ENCODE measurements at places on chromosomes 7 and 10.

GRCh38 chr10:112700215-112700671 is 249.8 kb upstream of the TCF7L2 start:
- DNase-seq, result no peak

GRCh38 chr7:16691241-16691640 is 45.3 kb downstream of the BZW2 start:
- DNase-seq, result no peak

GRCh38 chr10:20746856-20747255 is 150.3 kb downstream of the NEBL start:
- DNase-seq, result no peak

DNA sequence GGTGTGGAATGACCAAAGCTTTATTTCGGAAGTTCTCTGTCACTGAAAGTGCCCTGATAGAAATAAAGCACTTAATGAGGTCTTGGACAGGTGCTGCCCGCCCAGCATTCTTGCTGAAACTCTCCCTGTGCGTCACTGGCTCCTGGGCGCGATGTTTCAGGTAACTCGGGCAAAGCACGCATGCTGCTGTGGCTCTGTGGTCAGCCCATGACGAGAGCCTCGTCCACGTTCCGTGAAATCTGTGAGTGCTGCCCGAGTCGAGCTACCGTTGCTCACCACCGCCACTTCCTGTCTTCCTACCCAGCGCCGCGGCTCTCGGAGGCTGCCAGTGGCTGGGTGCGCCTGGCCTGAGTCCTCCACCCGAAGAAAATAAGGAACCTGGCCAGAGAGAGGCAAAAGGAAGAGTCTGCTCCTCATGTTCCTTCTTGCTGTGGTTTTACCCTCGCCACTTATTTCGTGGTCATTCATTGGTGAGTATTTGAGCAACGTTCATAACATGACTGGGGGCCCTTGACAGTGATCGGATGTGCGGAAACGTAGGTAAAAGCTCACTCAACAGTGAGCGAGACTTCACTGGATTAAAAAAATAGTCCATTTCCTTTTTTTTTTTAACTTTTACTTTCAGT is 95.5 kb downstream of the MAP3K8 start:
- no peak for DNase-seq

GRCh38 chr7:71718563-71718962 is 586.6 kb downstream of the GALNT17 start:
- no peak for DNase-seq

DNA sequence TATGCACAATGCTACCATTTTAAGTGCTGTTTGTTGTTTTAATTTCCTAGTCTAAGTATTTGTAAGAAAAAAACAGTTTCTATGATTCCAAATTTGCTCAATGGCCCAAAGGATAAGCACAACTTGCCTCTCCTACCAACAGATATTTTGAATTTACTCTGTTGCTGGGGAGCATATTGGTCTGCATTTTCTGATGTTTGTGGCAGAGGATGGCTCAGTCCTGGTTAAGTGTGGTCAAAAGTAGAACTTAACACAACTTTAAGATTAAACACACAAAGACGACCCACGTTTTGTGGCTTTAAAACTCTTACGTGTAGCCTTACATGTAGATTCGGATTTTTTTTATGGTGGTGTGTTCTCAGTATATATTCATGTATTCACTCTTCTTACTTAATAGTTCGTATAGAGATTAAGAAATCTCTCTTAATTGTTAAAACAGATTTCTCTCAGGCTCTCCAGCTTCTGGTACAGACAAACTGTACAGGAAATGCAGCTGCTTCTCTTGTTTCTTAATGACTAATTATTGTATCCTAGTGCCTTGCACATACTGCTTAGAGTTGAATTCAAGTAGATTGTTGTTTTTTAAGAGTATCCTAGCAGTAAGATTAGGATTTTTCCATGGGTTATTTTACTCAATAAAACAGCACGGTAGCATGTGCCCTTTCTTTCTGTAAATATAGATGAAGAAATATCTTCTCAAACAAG is 86.2 kb downstream of the GPR85 start:
- no peak for DNase-seq

DNA sequence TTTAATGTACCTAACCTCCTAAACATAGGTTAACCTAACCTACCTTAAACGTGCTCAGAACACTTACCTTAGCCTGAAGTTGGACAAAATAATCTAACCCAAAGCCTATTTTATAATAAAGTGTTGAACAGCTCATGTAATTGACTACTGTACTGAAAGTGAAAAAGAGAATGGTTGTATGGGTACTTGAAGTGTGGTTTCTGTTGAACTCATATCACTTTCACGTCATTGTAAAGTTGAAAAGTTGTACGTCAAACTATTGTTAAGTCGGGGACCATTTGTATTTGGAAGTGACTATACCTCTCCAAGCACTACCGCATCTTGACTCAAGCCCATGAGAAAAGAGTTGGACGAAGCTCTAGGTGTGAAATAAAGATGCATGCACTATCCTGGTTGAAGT is 37.9 kb upstream of the ASAH2 start:
- DNase-seq, result no peak

DNA sequence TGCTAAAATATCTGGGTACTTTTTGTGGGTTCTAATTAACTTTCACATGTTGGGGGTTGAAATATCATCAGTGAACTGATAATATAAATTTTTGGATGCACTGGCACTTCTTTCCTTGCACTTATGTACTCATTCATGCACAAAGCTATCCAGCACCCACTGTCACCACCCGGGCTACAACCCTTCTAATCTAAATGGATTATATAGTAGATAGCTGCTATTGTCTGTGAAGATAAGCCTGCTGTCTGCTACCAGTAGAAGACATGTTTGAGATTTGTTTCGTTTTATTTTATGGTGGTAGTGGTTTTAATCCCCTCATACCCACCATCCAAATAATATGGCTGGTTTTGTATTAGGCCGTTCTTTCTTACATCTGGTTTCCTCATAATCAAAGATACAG is 353.5 kb upstream of the LRGUK start:
- DNase-seq, result no peak

DNA sequence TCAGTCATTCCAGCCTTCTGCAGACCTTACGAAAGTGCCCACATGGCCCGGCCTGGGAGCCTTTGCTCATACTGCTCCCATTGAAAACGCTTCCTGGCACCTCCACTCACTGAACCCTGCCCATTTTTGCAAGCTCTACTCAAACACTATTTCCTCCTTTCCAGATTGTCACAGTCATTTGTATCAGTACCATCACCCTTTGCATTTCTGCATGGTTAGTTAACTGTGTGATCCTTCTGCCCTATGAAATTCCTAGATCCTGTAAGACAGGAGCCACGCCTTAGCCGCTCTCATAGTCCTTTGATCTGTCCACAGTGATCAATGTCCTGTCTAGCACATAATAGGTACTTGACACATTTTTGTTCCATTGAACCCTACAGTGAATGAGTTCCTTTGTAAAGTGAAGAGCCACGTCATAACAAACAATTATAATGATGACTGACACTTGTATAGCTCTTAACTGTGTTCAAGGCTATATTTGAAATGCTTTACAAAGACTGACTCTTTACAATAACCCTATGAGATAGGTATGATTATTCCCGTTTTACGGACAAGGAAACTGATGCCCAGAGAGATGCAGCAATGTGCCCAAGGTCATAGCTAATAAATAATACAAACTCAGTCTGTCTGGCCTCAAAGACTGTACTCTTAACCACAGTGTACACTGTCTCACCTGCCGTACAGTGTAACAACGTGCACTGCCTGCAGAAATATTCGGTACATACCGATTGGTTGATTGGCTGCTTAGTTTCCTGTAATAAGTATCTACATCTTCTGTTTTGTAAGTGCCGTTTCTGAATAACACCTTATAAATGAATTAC is 16.6 kb upstream of the ITIH2 start:
- no peak for DNase-seq

DNA sequence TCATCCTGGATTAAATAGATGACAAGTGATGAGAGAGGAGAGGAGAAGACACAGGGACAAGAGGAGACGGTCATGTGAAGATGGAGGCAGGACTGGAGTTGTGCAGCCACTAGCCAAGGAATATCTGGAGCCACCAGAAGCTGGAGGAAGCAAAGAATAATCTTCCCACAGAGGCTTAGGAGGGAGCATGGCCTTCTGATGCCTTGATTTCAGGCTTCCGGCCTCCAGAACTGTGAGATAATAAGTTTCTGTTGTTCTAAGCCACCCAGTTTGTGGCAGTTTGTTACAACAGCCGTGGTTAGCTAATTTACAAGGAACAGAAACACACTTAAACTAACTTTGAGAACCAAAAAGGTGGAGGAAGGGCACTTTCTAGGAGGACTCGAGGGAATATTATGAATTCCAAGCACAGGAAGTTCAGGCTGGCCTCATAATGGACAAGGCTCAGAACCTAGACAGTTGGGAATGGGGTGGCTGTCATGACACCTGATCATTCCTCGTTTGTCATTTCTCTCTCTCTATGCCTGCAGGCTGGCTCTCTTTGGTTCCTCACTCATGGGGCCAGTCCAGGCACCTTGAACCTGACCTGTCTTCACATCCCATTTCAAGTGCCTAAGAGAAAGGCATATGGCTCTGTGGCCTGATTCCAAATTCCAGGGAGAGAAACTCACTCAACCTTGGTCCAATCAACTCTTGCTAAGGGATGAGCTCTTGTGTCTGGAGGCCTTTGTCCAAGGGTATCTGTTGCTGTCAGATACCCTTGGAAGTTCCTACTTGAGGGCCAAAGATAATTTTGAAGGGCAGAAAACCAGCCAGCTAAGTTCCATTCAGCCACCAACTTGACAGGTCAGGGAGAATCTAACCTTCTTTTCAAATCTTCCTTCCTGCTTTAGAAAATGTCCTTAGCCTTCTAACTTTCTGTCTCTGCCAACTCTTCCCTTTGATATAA is 33.5 kb upstream of the PDZD8 start:
- no peak for DNase-seq

DNA sequence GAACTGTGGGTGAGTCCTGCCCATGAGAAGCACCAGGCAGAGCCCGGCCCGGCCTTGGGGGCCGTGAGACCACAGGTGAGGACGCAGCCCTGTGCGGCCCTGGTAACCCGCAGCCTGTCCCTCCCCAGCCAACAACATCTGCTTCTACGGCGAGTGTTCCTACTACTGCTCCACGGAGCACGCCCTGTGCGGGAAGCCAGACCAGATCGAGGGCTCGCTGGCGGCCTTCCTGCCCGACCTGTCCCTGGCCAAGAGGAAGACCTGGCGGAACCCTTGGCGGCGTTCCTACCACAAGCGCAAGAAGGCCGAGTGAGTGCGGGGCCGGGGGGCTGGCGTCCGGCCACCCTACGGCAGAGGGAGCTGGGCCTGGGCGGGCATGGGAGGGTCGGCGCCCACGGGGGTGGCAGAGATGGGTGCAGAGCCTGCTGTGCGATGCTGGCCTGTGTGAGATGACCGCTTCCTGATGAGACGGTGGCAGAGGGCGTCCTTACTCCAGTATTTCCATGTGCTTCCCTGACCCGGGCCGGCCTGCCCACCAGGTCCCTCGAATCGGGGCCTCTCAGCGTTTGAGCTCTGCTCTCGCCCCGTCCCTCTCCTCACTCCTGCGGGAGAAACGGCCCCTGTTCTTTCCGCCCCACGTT is 34.1 kb upstream of the FOXL3 start:
- DNase-seq, result no peak

DNA sequence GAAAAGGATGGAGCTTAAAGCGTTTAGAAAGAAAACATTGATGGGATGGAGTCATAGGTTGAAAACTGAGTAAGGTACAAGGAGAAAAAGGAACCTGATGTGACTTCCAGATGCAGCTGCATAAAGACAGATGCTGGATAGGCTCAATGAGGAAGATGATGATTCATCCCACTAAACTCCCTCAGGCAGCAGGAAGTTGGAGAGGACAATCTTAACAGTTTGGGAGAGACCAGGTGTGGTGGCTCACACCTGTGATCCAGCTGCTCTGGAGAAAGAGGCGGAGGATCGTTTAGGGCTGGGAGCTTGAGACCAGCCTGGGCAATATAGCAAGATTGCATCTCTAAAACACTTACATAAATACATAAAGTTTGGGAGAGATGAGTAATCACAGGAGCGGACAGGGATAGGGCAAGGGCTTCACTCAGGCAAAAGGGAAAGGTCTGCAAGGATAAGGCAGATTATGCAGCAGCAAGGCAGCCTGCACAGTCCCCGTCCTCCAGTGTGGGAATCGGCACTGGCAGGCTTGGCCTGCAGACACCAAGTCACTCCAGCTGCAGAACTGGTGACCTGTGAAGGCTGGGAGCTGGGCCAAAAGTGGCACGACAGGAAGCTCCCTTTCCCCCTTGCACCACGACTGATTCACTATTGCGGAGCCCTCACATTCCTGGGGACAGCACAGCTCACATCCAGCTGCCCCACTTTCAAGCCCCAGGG is 438.5 kb downstream of the GRID1 start:
- DNase-seq, result no peak

GRCh38 chr7:140069298-140069949 is 6.7 kb upstream of the PARP12 start:
- DNase-seq, result no peak

DNA sequence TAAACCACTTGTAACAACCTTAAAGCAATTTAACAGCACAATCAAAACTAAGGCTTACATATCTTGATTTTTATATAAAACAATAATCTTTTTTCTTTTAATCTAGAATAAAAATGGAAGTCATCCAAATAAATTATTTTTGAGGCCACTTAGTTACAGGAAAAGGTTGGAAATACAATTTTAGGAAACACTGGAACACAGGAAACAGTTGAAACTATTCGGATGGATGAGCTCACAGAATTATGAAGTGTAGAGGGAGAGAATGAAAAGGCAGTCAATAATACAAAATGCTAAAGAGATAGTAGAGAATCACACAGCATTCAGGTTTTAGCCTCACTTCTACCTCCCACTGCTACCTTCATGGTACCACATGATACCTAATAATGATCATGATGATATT is 124.2 kb downstream of the SEMA3D start:
- no peak for DNase-seq

GRCh38 chr10:73655990-73656298 is at the start of gene SYNPO2L:
SYNPO2L (minus strand) TSS chr10:73656029; CDS start chr10:73655922, 107 bp downstream.
- DNase-seq, result no peak

DNA sequence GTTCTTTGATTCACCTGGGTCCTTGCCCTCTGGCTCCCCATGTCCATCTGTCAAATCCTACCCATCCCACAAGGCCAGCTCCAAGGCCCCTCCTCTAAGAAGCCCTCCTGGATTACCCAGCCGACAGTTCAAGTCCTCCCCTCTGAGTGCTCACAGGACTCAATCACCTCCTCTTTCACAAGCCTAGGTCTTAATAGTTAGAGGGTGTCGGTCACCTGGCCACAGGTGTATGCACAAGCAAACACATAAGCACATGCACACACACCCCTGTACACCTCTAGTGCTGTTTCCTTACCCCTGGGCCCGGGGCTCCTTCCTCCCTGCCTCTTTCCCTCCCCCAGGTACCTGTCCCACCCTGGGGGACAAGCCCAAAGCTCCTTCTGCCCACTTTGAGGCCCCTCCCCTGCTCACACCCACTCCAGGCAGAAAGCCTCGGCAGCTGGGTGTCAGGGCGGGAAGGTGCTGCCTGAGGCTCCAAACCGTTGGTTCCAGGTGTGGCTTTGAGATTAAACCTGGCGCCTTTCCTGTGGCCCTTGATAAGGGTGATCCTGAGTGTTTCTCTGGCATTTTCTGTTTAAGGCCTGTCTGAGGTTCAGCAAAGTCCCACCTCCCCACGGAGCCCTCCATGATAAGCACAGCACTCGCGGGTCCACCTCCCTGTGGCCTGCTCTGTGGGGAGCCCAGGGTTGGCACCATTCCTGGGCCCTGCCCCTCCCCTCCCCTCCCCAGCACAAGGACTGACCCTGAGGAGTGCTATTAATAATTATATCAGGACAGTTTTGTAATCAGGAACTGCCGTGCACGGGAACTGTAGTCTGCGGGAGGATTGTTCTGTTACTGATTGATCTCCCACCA is 14.6 kb upstream of the AQP1 start:
- DNase-seq, result no peak
